Left colon (tissue), 2 donors: ENCODE measurements at places on chromosomes 13 and 19. TPM values are rescaled to one million over a fixed set of nuclear protein-coding genes. Genes with fewer than 3 reads are reported as not detected.

The KCNN1 gene
- 0.14 TPM for total RNA-seq

The PRDX2 gene
- 249 TPM for total RNA-seq

DNA sequence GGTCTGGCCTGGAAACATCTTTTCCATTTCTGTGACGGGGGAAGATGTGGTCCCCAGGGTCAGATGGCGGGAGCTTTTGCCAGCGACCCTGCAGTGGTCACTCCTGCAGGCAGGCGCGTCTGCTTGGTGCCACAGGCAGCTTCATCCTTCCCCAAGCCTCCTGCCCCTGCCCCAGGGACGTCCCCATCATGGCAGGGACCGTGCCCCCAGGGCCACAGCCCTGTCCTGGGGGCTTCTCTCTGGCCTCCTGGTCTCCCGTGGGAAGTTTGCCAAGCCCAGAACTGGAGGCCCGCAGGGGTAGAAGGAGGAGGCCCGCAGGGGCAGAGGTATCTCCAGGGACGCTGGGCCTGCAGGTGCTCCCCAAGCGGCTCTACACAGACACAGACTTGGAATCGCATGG lies 47.5 kb downstream of the TMEM255B start:
- DNase-seq: no peak

DNA sequence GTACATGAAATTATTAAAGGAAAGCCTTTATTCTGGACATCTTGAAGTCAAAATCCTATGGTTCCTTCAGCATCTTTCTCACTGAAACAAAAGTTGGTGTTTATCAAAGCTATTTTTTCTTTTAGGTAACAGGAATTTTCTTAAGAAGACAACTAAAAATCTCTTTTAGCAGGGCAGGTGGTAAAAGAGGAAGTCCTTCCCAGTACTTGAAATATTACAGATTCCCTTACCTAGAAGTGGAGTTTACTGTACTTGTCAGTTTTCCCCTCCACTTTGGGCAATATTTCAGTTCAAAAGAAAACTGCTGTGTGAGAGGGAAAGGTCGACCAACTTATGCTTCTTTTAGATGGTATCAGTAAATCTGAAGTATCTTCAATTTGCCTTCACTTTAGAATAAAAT lies 64.3 kb upstream of the TDRD3 start:
- DNase-seq: no peak

DNA sequence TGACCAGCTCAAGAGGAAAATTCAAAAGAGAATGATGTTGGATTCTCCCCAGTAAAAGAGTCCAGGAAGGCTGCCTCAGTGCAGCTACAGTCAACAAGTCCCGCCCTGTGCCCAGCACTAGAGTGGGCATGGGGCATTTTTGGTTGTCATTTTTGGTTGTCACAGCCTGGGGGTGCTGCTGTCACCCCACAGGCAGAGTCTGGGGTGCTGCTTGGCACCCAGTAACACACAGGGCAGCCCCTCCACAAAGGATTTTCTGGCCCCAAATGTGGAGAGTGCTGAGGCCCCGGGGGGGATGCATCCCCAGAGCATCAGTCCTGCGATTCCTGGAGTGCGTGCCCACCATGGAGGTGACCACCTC lies 28.2 kb upstream of the TMEM255B start:
- DNase-seq: no peak

The B3GNT8 gene
- 28.7 TPM for total RNA-seq

GRCh38 chr19:34474233-34474989 lies 7.1 kb upstream of the WTIP start:
- no peak for DNase-seq

DNA sequence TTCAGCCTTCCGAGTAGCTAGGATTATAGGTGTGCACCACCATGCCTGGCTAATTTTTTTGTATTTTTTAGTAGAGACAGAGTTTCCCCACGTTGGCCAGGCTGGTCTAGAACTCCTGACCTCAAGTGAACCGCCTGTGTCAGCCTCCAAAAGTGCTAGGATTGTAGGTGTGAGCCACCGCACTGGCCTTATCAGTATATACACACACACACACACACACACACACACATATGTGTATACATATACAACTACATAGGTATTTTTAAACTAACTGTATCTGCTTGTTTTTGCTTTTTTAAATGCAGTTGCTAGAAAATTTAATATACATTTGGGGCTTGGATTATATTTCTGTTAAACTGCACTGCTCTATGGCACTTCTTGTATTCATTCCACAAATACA lies 3.1 kb downstream of the CARD8 start:
- DNase-seq: no peak

The FFAR3 gene
- not detected for total RNA-seq

GRCh38 chr13:29161676-29162075 lies 341.5 kb downstream of the MTUS2 start:
- no peak for DNase-seq

The DHRS12 gene
- 15.2 TPM for total RNA-seq

- peak; percentile 69 for DNase-seq
Measured at GRCh38 chr19:12867120-12868099, 13.8 kb downstream of the DNASE2 start.

The RASGRP4 gene
- total RNA-seq: 0.49 TPM

DNA sequence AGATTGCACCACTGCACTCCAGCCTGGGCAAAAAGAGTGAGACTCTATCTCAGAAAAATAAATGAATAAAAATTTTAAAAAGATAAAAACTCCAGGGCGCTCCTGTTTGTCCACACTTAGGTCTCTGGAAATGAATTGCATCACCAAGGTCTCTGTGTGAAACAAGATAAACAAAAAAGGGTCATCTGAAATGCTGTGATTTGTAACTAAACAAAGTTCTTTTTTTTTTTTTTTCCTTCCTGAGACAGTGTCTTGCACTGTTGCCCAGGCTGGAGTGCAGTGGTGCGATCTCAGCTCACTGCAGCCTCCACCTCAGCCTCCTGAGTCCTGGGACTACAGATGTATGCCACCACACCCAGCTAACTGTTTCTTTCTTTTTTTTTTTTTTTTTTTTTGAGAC lies 11.5 kb downstream of the FZR1 start:
- no peak for DNase-seq

- peak; percentile 6 for DNase-seq
Measured at GRCh38 chr13:94112227-94112626, 367.3 kb downstream of the DCT start.

DNA sequence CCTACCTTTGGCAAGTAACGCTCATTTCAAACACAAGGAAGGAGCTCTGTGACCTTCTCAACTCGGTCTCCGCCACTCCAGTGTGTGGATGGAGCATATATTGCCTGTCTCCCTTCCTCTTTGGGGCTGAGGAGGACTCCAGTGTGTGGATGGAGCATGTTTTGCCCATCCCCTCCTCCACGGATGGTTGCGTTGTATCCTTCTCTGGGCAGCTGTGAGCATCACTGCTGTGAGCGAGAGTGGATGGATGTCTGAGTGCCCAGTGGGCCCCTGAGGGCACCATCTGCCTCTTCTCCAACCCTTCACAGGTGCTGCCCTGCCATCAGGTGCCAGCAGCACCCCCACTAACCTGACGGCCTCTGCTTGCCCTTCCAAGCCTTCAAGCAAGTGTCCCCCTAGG lies 186.2 kb downstream of the TEX29 start:
- DNase-seq: no peak

DNA sequence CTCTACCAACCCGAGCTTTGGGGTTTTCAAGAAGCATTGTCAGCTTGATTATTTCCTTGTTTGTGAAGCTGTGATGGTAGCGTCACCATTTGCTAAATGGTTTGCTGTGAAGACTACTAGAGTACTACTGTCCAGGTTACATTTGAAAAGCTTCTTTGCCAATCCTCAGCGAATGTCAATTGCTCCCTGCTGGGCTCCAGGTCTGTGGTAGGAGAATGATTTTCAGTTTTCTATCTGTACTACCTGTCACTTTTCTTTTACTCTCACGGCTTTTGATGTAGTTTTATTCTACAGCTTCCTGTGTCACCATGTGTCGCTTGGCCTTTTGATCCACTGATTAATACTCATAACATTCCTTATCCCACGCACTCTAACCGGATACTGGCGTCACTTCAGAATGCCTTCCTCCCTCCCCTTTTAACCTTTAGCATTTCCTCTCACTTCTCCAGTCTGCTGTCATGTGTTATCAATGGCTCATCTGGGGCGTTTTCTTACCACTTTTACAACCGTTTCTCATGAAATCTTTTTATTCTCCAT lies 7.5 kb upstream of the GPR183 start:
- DNase-seq: no peak

DNA sequence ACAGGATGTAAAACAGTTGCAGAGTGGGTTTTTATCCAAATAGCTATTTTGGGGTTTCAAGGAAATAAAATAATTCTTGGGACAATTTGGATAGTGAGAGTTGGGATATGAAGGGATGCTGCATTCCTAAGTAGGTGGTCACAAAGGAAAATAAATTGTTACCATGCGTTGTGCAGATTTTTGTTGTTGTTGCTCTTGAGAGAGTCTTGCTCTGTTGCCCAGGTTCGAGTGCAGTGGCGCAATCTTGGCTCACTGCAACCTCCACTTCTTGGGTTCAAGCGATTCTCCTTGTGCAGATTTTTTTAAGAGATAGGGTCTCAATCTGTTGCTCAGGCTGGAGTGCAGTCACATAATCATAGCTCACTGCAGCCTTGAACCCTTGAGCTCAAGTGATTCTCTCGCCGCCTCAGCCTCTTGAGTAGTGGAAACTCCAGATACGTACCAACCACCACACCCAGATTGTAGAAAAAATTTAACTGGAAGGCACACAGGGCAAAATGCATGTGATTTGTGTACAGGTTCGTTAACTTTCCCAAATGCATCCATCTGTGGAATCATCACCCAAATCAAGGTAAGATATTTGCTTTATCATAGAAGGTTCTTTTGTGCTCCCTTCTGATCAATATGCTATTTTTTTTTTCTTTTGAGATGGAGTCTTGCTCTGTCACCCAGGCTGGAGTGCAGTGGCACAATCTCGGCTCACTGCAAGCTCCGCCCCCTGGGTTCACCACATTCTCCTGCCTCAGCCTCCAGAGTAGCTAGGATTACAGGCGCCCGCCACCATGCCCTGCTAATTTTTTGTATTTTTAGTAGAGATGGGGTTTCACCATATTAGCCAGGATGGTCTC lies 16.0 kb downstream of the SLC1A5 start:
- no peak for DNase-seq

- no peak for DNase-seq
Measured at GRCh38 chr19:33432015-33432414, 58.5 kb downstream of the CEBPG start.

The APOE gene
- total RNA-seq: 14.6 TPM

The ZNF43 gene
- 11.7 TPM for total RNA-seq

The HPN gene
- 0.95 TPM for total RNA-seq

DNA sequence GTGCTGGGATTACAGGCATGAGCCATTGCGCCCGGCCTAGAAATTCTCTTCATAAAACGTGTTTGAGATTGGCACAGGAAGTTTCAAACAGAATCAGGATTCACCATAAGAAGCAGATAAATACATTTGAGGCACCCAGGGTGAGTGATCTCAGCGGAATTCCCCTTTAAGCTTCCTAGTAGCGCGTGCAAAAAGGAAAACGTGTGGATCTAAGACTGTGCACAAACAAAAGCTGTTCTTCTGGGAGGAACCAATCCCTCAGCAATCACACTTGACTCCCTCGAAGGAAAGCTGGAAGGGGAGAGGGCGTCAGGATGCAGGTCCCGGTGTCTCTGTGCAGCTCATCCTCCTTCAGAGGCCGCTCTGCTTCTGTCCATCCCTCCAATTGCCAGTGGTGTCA lies 15.5 kb downstream of the MCF2L start:
- no peak for DNase-seq

The ABCC4 gene
- 27.1 TPM for total RNA-seq

DNA sequence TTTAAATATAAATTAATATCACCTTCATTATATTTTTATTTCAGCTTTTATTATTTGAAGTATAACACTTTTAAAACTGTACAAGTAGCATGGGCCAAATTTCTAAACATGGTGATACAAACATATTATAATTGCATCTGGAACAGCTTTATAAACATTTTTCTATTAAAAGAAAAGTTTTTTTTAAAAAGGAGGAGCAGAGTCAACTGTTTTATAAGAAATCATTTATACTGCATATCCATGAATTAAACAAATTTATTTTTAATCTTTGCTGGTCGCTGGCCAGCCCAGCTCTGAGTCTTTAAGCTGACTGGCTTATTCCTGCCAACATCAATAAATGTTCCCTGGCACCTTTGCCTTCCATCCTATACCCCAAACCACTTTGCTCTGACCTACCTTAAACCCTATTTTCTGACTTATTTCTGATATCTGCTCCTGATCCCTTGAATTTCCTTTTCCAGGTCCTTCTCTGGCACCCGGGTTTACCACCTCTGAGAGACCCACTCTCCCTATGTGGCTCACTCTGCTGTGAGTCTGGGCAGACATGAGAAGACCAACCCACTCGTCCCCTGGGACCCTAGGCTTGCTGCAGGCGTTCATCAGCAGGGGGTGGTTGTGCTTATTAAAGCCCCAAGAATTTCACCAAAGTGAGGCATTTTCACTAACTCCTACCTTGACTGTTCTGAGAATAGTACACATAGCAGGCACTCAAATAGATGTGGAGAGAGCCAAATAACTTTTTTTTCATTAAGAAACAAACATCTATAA lies 220.3 kb downstream of the KLF12 start:
- DNase-seq: peak; percentile 8

DNA sequence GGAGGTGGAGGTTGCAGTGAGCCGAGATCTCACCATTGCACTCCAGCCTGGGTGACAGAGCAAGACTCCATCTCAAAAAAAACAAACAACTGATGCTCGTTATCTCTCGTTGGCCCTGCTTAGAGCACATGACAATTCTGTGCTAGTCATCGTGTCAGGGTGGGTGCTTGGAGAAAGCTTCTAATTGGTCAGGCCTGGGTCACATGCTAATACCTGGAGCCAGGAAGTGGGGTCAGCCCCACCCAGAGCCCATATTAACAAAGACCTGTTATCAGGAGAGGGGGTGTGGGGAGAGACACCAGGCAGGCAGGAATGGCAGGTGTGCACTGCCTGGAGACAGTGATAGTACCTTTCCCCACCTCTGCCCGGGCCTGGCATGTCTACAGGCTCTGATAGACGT lies 84.9 kb downstream of the DPF1 start:
- DNase-seq: no peak

DNA sequence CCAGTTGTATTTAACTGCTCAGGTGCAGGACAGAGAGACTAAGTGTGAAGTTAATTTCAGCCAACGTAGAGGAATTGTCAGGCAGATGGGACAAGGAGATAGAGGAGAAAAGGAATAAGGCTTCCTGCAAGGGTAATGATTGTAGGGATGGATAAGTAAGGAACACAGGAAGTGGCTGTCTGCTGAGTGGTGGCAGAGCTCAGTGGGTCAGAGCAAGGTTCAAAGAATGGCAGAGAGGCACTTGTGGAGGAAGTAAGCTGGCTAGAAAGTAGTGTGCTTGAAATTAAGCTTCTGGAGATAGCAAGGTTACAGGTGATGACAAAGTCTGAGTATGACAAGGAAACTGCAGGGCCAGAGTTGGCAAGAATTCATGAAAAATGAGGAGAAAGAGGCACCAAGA lies 47.9 kb downstream of the USPL1 start:
- no peak for DNase-seq
